ENCODE measurements at places on chromosomes 4 and X.
A peak's percentile ranks its signal among the peaks of the same experiment; 100 is the strongest.

GRCh38 chrX:87392369-87392768 is 125.2 kb upstream of the KLHL4 start:
- DNase-seq, result peak; percentile 11

GRCh38 chr4:38091636-38092035 is 131.4 kb downstream of the PTTG2 start:
- no peak for DNase-seq

DNA sequence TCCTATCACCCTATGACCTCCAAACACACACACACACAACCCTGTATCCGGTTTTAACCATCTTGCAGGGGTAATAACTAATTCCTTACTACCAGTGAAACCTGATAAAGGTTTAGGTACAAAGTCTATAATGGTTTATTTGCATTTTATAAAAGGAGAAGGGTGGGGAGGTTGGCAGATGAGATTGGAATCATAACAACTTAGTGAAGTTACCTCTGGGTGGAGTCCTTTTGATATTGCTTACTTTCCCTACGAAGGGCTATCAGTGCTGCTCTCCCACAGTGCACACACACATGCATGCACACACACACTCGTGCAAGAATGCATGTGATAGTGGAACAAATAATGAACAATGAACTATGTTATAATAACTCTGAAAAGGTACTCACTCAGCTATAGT is 56.1 kb downstream of the CCSER1 start:
- no peak for DNase-seq

- DNase-seq, result no peak
These were observed 14.0 kb downstream of the MTM1 start for GRCh38 chrX:150582338-150582948.

DNA sequence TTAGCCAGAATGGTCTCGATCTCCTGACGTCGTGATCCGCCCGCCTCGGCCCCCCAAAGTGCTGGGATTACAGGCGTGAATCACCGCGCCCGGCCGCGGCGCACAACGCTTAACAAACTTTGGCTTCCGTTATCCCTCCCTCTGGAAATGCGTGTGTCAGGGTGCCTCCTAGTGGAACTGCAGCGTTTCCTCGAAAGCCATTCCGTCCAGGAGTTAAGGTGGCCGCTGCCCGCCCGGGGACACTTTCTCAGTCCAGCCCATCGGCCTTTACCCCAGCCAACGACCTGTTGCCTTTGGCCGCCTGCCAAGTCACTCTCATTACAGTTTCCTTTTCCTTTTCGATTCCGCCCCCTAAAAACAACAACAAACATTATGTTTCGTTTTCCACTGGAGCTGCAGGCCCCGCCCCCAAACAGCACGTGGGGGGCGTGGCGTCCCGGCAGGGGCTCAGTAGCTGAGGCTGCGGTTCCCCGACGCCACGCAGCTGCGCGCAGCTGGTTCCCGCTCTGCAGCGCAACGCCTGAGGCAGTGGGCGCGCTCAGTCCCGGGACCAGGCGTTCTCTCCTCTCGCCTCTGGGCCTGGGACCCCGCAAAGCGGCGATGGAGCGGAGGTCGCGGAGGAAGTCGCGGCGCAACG is at the start of gene HERC5:
HERC5 (plus strand) TSS at position 450 of the 637 bp plus-strand sequence; CDS start at position 601, 151 bp downstream.
- DNase-seq, result peak; percentile 91

DNA sequence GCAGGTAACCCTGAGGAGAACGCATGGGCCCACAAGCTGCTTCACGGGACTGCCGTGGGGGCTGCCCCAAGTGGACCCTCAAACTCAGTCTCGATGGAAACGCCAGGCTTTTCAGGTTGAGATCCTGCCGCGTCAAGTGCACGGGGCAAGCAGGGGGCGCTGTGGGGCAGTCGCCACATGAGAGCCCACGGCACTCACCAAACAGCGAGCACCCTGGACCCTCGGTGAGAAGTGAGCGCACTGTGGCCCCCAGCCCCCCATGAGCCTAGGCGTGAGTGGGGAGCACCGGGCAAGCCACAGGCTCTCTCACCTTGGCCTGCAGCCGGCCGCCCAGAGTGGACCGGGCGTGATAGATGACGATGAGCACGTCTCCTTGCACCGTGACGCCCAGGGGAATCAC is 50.9 kb upstream of the CPLX1 start:
- DNase-seq, result peak; percentile 76
